GM19239 (cell line): ENCODE measurements at places on chromosomes 7 and 10.

DNA sequence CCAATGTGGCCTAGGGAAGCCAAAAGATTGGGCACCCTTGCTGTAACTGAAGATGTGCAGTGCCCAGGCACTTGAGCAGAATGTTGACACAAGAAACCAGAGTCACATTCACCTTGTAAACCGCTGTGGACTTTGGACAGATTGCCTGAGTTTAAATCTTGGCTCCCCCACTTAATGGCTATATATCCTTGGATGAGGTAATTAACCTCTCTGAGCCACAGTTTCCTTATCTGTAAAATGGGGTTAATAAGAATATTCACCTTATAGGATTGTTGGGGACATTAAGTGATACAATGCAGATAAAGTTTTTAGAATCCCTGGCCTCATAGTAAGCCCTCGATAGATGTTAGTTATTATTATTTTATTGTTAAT is 331.0 kb downstream of the LRMDA start:
- DNase-seq, result no peak

GRCh38 chr7:149415391-149416071 is 45.3 kb downstream of the ZNF777 start:
- no peak for DNase-seq

GRCh38 chr7:762885-763284 is 35.8 kb upstream of the PRKAR1B start:
- no peak for DNase-seq

GRCh38 chr7:95684037-95684436 is 87.7 kb upstream of the PDK4 start:
- DNase-seq, result no peak

DNA sequence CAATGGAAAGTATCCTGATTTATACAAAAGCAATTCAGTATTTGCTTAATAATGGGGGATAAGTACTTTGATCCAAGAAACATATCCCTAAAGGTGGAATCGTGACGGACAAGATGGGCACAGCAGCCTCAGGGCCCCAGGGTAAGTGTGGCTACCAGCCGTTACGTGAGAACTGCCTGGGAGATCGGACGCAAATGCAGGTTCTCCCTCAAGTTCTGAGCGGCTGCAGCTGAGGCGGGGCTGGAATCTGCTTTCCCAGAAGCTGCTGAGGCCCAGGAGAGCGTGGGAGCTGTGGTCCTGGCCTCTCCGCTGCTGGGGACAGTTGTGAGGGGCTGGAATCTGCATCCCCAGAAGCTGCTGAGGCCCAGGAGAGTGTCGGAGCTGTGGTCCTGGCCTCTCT is 13.5 kb downstream of the FOXL3 start:
- DNase-seq, result no peak

GRCh38 chr7:127253281-127254162 is 781 bp upstream of the GRM8 start:
- DNase-seq, result peak; percentile 65

DNA sequence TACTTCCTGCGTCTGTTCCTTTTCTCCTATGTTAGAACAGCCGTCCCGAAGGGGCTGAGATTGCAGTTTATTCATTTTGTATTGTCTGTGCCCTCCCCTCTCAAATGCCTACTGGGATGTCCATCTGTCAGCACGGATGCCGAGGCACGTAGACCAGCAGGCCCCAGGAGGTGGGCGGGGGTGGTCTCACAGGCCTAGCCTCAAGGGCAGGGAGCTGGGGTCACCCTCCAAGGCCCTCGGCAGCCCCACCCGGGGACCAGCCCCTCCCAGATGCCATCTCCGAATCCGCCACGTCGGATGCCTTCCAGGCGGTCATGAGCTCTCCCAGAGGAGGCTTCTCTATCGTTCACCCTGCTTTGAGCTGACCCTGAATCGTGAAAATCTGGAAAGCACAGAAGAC is 59.7 kb downstream of the ELFN1 start:
- DNase-seq, result no peak

DNA sequence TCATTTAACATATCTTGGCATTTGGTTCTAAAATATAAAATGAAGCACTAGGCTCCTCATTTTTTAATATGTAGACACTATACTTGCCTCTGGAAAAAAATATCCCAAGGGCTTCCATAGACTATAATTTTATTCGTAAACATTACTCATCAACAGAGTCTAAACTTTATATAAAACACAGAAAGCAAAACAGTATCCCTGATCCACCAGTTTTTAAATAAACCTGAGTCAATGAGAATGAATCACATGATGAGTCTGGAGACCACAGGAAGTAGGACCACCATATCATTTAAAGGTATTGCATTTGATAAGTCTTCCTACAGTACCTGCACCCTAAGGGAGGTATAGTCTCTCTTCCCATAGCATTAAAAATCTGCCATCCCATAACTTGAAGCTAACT is 228.0 kb downstream of the DGKI start:
- no peak for DNase-seq

GRCh38 chr10:22705527-22705926 is 8.9 kb downstream of the PIP4K2A start:
- no peak for DNase-seq

GRCh38 chr7:77542895-77543294 is 5.8 kb downstream of the PTPN12 start:
- DNase-seq, result no peak

- DNase-seq, result no peak
Measured at GRCh38 chr10:11835704-11836103, 12.5 kb downstream of the PROSER2 start.

DNA sequence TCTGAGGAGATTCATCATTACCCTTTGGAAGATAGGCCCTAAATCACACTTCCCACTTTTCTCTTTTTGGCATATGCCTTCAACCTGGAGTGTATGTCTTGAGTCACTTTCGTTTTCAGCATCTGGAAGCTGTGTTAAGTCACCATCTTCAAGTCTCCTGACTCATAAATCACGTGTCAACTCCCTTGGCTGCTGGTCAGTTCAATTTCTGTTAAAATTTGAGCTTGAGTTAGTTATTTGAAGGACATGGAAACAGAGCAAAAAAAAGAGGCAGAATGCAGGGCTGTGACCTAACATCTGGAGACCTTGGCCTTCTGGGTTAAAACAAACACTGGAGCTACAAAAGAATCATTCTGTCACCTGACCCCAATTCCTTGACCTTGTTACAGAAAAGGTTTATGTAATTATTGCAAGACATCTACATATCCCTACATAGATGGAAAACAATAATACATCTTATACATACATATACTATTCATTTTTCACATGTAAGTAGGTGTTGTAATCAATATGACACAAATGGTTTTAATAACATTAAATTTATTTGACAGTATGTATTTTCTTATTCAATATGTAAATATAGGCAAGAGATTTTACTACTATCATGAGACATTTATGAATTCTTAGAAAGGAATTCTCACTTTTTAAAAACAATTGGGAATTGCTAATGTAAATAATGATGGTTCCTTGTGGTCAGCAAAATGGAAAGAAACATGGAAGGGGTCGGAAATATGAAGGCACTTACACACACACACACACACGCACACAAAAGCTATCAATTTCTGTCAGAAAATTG is 169.7 kb upstream of the PHYHIPL start:
- DNase-seq, result no peak

DNA sequence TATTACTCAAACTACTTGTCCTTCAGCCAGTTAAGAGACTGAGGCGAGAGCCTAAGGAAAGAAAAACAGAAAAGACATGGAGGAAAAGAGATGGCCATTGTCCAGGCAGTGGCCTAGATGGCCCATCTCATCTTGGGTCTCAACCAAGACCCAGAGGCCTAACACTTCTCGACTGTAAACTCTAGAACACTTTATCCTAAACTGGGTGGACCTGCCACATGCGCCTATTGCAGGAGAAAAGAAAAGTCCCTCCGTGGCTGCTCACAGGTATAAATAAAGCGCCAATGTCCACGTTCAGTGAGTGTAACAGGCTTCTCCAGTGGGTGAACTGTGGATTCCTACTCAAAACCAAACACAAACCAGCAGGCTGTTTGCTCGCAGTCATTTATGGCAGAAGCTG is 92.7 kb upstream of the DDC start:
- DNase-seq, result no peak

DNA sequence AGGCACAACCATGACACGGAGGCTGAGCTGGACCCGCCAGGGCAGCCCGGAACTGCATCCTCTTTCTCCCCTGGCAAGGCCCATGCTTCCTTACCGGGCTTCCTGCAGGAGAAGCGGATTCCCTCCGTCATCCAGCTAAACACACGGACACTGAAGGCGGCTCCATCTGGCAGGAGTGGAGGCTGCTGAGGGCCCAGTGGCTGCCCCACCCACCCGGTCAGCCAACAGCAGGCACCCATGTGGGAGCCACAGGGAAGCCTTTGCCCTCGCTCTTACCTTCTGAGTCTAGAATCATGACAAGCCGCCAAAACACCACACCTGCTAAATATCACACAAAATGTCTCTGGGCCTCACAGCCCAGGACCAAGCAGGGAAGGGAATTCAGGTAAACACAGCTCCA is 321.6 kb upstream of the RNF32 start:
- no peak for DNase-seq

- DNase-seq, result no peak
Measured at GRCh38 chr7:6590645-6591110, 857 bp downstream of the INTS15 start.

GRCh38 chr10:73865459-73866442 is 8.6 kb downstream of the CAMK2G start:
- peak; percentile 71 for DNase-seq
